Activated naive CD8-positive, alpha-beta T cell treated with anti-CD3 and anti-CD28 coated beads, Interleukin-2, amount 50 U/mL, for 24 hours (primary cell): ENCODE measurements at places on chromosomes 6 and 20.

GRCh38 chr20:54282625-54283024 is 74.7 kb downstream of the PFDN4 start:
- no peak for DNase-seq

GRCh38 chr6:144150710-144151657 is 667 bp downstream of the STX11 start:
- DNase-seq: peak; percentile 56

- no peak for DNase-seq
Measured at GRCh38 chr6:161219680-161220079, 54.2 kb downstream of the AGPAT4 start.

GRCh38 chr6:44867571-44868334 is 460.4 kb upstream of the RUNX2 start:
- no peak for DNase-seq

GRCh38 chr20:34920055-34920454 is 35.6 kb downstream of the GSS start:
- no peak for DNase-seq
